ENCODE measurements at places on chromosomes 12 and 14.

DNA sequence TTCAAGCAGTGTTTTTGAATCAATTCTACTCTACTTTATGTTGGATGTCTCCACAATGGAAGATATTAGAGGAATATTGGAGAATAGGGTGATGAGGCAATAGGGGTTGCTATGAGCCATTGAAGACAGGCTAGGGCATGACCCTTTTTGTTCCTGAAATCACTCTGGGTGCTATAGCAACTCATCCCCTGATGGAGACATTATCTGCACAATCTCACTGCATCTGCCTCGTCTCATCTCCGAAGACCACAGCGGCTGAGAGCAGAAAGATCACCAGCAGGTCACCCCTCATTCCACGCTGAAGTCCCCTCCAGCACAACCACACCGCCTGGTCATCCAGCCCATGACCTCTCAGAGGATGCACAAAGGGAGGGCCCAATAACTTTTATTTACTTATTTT lies 150.4 kb upstream of the TMEM132C start:
- no peak for DNase-seq

GRCh38 chr12:52204931-52205505 lies 13.2 kb upstream of the KRT80 start:
- no peak for DNase-seq

GRCh38 chr12:96912261-96912660 lies 5.2 kb downstream of the NEDD1 start:
- DNase-seq: no peak

DNA sequence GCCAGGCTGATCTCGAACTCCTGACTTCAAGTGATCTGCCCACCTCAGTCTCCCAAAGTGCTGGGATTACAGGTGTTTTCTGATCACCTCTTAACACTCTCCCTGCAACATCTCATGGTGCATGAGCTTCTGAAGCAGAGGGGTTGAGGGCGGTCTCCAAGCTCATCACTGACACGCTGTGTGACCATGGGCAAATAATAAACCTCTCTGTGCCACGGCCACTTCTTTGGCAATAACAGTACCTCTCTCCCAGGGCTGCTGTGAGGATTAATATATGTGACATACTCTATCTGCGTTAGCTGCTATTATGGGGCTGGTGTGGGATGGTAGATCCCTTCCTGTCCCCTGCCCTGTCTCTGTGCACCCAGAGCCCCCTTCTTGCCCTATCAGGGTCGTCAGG lies 62.9 kb upstream of the LHX5 start:
- DNase-seq: no peak

DNA sequence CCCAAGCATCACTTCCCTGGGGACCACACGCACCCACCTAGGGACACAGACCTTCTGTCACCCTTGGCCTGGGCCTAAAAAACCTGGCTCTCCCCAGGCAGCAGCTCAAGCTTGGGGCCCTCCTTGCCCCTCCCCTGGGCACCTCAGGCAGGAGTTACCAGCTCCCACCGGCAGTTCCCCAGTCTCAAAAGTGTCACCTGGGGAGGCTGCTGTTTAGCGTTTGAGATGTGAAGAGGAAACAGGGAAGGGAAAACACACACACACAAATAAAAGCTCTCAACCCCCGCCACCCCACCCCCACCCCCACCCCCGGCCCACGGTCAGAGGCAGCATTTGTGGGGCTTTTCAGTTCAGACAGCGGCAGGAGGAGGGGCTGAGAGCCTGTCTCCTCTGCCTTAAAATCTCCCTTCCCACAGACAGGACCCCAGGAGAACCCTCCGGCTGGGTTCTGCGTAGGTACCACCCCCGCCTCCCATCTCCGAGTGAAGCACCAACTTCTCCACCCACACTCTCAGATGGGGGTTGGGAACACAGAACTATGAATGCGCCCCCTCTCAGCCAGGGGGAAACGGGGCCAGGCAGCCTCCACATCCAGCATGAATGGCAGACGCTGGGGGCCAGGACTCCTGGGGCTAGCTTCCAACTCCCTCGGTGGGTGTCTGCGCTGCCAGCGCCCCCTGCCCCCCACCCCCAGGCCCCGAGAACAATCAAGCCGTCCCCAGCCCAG lies 3.0 kb downstream of the NCOR2 start:
- peak; percentile 52 for DNase-seq

Data from retina (tissue), 1 donor.